ENCODE measurements at places on chromosomes 2 and 18.

DNA sequence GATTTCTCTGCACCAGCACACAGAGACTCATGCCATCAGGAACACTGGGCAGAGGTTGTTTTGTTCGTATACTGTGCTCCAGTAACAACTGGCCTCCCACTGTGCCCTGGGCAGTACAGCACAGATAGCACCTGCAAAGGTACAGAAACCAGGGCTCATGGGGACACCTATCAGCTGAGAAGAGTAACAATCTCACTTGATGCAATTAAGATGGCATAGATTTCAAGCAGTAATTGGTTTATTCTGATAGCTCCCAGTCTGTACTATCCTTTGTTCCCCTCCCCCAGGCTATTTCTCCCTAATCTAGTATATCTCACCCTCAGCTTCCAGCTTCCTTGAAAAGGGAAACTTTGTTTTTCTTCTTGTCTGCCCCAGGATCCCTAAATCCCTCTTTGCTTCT is 343.9 kb upstream of the MMADHC start:
- no peak for DNase-seq

DNA sequence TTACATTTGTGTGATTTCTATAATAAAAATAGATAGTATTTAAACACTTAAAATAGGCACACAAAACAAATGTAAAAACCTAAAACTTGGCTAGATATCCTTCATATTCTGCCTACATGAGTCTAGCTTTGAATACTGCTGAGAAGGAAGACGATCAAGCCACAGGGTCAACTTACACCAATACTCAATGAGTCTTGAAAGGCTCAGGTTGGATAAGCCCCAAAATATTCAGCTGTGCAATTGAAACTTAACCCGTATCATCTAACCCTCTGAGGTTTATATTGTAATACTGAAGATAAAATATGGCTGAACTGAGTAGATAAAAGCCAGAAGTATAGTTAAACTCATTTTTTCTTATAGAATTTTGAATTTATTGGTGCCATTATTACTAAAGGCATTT is 313.0 kb upstream of the NRXN1 start:
- DNase-seq, result no peak

DNA sequence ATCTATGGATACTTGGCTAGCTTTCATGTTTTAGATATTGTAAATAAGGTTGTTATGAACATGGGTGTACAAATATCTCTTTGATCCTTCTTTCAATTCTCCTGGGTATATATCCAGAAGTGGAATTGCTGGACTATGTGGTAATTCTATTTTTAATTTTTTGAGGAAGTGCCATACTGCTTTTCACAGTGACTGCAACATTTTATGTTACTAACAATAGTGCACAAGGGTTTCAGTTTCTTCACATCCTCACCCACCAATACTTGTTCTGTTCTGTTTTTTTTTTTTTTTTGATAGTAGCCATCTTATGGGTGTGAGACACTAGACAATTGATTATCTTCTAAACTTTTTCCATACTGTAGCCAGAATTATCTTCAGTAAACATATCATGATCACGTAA is 17.3 kb upstream of the NEUROD1 start:
- DNase-seq, result no peak

DNA sequence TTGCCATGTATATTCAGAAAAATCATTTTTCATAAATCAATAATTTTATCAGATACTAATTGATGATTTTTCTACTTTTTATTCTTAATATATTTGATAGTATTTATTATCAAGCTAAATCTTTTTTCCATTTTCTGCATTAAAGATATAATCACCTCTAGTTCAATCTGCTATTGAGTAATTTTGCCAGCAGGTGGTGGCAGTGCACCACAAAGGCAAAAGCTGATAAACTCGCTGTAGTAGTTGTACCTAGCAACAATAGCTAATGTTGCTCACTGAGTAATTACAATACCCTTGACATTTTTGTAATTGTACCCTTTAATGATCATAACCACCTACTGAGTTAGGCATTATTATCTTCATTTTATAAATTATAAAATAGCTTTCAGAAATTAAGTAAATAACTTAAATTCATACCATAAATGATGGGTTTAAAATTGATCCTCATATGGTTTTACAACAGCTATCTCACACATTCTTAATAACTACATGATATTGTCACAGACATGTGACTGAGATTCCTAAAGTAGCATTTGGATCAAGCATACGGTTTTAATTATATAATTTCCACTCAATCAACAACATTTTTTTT is 52.0 kb upstream of the CALCRL start:
- peak; percentile 5 for DNase-seq

- peak; percentile 19 for DNase-seq
These were observed 136.8 kb downstream of the TMEM163 start for GRCh38 chr2:134581877-134582546.

- DNase-seq, result no peak
These were observed 331.8 kb upstream of the SLC8A1 start for GRCh38 chr2:40783704-40784103.

GRCh38 chr2:118457951-118458350 is 369.7 kb downstream of the INSIG2 start:
- DNase-seq, result no peak

DNA sequence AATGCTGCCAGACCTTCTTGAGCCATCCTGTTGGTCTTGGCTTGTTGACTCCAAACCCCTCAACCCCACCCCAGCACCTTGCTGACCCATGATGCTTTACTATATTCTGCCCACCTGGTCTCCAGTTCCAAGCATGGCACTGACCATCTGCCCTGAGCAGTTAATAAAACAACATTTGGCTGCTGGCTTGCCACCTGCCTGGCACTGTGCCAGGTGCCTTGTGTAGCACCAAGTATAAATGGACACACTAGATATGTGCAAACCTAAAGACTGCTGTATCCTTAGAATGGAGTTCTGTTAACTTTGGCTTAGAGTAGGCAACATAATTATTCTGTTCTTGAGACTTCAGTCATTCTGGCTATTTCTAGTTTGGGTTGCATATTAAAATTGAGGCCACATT is 91.4 kb downstream of the ACSL3 start:
- no peak for DNase-seq

DNA sequence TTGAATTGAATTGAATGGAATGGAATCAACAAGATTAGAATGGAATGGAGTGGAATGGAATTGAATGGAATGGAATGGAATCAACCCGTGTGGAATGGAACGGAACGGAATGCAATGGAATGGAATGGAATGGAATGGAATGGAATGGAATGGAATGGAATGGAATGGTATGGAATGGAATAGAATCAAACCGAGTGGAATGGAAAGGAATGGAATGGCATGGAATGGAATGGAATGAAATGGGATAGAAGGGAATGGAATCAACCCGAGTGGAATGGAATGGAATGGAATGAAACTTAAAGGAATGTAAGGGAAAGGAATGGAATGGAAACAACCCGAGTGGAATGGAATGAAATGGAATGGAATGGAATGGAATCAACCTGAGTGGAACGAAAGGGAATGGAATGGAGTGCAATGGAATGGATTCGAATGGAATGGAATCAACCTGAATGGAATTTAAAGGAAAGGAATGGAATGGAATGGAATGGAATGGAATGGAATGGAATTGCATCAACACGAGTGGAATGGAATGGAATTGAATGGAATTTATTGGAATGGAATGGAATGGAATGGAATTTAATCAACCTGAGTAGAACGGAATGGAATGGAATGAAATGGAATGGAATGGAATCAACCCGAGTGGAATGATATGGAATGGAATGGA is 1146.6 kb downstream of the RPIA start:
- DNase-seq, result no peak

GRCh38 chr18:63255435-63255834 is 64.1 kb downstream of the BCL2 start:
- no peak for DNase-seq

DNA sequence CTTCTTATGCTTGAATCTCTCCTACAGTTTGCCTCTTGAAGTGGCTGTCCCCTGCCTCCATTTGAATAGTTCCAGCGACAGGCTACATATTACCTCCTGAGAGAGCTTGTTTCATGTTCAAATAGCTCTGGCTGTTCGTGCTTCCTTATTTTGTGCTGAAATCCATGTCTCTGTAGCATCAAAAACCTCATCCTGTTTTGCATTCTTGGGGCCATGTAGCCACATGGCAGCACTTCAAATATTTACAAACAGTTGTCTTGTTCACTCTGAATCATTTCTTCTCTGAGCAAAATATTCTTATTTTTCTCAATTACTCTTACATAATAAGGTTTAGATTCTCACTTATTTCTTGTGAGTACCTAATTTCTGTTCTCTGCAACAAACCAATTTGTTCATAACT is 1243.1 kb upstream of the NXPH2 start:
- no peak for DNase-seq

DNA sequence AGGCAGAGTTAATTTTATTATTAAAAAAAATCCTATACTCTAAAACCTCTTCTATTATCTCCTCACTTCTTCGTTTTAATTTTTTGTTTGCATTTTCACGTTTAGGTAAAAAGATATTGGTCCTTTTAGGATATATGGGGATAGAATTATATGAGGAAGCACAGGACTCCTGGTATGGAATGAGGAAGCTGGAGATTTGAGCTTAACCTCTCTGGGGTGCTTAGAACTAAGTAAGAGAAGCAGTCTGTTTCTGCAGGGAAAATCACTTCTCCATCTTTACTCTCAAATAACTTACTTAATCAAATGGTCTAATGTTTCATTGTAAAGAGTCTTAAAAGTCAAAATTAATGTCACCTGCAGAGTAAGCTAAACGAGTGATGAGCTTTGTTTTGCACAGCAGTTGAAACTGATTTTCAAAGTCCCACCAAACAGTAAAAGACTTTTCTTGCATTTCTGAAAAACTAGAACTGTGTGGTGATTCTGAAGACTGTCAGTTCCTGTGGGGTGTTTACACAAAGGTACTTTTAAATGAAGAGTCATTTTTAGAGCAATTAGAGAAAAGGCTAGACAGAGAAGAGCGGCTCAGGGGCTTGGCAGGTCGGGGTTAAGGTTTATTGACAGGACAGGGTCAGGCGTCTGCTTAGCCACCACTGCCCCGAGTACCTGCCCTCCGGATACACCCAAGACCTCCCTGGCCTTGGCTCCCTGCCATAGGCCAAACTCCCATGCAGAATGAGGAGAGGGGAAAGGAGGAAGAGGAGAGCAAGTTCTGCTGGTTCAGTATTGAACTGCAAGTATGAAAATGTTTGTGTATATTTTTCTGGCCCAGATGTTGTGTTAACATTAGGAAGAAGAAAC is 21.6 kb downstream of the METAP1D start:
- DNase-seq, result no peak

DNA sequence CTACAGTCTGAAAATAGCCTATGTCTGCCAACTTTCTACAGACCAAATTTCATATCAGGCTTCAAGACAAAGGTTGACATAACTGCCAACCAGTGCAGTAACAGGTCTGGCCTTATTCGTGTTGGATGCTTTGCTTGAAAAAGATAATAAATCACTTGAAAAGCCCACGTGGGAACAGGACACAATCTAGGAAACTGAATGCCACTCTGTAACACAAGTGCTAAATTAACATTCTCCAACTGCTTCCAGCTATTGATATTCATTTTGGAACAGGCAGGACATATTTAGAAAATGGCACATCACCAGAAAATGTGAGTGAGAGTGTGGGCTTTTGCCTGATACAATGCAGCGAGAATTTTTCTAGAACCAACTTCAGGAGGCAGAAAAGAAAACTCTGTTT is 165.9 kb upstream of the CCDC150 start:
- no peak for DNase-seq

DNA sequence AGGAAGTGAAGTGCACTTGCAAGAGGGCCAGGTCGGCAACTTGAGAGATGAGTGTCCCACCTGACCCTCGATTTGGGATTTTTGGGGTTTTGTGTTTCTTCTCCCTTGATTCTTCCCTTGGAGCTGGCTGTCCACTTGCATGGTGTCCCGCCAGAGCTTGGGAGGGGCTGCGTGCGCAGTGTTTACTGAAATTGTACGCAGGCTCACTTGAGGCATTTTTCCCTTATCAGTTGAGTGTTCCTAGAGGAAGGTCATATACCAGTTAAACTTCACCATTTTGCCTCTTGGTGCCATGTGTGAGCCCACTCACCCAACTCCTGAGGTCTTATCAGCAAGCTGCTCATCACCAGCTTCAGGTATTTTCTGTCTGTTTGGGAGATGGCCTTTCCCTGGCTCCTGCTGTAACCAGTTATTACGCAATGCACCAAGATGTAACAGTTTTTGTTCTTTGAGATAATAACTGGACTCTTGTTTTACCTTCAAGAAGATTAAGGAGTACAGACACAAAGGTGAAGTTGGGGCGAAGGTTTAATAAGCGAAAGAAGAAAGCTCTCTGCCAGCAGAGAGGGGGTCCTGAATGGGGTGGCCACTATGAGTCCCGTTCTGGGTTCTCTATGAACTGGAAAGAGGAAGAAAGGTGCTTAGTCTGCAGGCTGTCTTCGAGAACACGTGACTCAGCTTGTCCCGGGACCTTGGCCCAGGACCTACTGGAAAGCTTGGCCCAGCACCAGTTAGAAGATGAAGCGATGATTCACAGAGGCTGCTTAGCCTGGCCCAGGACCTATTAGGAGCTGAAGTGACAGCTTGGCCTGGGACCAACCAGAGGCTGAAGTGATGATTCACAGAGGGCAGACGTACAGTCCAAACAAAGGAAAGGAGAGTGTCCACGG is 21.5 kb upstream of the TXNL4A start:
- DNase-seq, result no peak

- no peak for DNase-seq
These were observed 15.2 kb downstream of the MFSD2B start for GRCh38 chr2:24024996-24025663.

DNA sequence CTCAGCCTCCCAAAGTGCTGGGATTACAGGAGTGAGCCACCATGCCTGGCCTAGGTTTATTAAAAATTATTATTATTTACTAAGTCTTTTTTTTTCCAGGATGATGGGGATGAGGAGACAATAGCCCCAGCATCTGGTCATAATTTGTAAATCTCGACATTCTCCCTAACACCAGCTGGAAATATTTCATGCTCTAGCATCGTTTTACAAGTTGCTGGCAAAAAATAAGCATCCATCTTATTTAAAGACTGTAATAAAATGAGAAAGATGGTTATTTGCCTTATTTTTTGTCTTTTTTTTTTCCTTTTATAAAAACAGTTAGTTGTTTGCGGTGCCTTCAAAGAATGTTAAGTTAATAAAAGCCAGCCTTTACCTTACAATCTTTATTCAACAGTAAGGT is 56.7 kb downstream of the SF3B1 start:
- DNase-seq, result no peak

- DNase-seq, result no peak
These were observed 40.8 kb downstream of the HDAC4 start for GRCh38 chr2:239360008-239360407.

GRCh38 chr2:48250943-48251342 is 279.0 kb upstream of the STON1 start:
- DNase-seq, result no peak

DNA sequence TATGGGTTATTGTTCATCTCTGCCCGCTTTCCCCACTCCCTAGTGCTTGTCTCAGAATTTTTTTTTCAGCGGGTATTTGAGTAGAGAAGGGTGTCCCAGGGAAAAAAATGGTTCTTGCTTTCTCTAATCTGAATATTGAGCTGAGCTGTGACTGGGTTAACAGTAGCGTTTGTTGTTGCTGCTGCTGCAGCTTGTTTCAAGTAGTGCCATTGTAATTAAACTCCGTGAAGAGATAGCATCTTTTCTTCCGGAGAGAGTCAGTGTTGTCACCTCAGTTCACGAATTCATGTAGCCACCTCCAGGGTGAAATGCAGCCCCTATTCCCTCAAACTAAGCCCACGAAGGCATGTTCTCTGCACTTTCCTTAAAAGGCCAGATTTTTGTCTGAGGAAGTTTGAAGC is 1.5 kb upstream of the AAK1 start:
- DNase-seq, result no peak
